ENCODE measurements at places on chromosomes 1 and 21. TPM values are rescaled to one million over a fixed set of nuclear protein-coding genes. Genes with fewer than 3 reads are reported as not detected.

The LCE2B gene
- not detected for total RNA-seq

The FCRL3 gene
- total RNA-seq, result not detected

The DDX59 gene
- 27.6 TPM for total RNA-seq

The PAX7 gene
- 1.5 TPM for total RNA-seq

The AMY1C gene
- not detected for total RNA-seq

The KCNK2 gene
- 70.4 TPM for total RNA-seq

The TUFT1 gene
- total RNA-seq, result 6.3 TPM

The SLAMF1 gene
- not detected for total RNA-seq

The LMX1A gene
- 4.4 TPM for total RNA-seq

The OR2M3 gene
- 0.40 TPM for total RNA-seq

The CALML6 gene
- total RNA-seq, result 0.30 TPM

The C1orf210 gene
- total RNA-seq, result 0.10 TPM

The GPR52 gene
- 1.9 TPM for total RNA-seq

The NFASC gene
- total RNA-seq, result 51.4 TPM

The CELF3 gene
- total RNA-seq, result 12.7 TPM

The RBBP5 gene
- 15.5 TPM for total RNA-seq

The TENT5C gene
- 42.1 TPM for total RNA-seq

Data from spinal cord (tissue), 10 donors.